ENCODE measurements at places on chromosomes 2 and 18.

GRCh38 chr2:63977904-63978303, 41.3 kb downstream of the VPS54 start:
- DNase-seq = no peak

DNA sequence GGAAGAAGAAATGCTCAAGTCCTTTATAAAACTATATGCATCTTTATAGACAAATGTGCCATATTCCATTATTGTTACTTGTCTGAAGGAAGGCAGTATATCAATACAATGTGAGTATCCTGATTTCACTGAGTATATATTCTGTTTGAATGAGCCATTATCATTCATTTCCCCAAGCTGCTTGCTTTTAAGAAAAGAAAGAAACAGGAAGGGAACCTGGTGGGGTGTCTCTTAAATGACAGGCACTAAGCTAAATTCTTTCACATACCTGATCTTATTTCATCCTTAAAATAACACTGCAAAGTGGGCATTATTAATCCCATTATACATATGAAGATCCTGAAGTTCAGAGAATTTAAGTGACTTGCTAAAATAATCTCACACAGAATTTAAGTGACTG, 307.9 kb downstream of the SLC8A1 start:
- DNase-seq = no peak

- no peak for DNase-seq
These were observed 112.4 kb upstream of the PPP1CB start for GRCh38 chr2:28639092-28639691.

GRCh38 chr2:95760806-95761525, 169.2 kb downstream of the TRIM43 start:
- DNase-seq = peak; percentile 48

- DNase-seq = peak; percentile 45
These were observed 212.1 kb upstream of the NCKAP5 start for GRCh38 chr2:133780099-133780996.

DNA sequence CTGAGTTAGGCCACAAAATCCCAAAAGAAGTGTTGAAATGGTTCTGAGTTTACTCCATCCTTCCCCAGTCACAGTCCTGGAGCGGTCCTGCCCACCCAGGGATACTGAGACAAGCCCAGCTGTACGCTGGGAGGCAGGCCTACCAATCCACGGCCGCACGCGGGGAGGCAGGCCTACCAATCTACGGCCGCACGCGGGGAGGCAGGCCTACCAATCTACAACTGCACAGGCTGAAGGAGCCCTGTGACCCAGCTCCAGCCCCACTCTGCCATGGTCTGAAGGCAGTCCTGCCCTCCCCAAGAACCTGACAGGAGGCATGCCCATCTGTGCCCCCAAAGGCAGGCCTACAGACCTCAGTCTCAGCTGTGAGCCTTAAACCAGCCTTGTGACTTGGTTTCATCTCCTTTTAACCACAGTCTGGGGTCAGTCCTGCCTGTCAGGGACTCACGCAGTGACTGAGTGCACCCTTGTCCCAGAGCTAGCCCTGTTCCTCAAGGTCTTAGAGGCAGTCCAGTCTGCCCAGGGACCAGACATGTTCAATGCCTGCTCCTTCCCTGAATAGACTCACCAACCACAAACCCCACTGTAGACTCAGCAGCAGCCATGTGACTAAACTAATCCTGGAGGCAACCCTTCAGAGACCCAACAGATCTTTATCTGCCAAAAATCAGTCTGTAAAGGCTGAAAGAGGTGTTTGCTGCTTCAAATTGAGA, 36.8 kb downstream of the GPC1 start:
- no peak for DNase-seq

DNA sequence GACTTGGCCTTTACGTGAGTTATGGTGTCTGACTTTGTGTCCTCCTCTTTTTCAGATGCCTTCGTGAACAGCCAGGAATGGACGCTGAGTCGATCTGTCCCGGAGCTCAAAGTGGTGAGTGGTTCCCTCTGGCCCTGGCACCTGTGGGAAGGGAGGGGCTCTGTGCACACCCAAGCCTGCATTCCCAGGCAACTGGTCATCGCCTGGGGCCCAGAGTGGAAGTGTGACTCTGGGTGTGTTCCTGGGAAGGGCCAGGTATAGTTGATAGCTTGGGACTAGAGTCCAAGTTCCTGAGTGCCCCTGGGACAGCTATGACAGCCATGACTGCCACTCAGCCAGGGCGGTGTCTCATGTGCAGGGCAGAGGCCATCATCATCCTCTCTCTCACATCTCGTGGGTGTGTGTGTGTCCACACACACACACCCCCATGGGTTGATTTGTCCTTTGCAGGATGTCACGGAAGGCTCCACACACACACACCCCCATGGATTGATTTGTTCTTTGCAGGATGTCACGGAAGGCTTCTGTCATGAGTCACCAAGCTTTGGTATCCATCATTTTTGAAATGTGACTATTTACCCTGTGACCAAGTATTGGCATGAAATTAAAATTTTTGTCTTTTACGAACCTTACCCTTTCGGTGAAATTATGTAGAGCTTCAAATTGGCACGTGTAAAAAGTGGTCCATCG, 215.4 kb downstream of the AGAP1 start:
- DNase-seq = no peak

DNA sequence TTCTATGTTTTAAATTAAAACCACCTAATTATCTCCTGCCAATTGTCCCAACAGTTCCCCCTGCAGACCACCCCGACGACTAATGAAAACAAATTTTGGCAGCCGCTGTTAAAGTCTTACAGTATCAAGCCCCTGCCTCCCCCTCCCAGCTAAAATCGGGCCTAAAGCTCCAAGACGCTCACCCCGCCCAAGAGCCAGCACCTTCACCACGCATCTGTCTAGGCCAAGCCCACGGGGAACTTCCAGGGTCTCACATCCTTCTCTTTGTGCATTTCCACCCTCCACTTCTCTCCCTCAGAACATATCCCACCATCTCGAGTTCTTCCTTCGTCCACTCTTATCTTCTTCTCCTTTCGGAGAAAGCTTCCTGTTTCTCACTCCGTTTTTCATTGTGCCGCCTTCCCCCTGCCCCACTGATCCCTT, 445 bp downstream of the PRPF40A start:
- DNase-seq = no peak

DNA sequence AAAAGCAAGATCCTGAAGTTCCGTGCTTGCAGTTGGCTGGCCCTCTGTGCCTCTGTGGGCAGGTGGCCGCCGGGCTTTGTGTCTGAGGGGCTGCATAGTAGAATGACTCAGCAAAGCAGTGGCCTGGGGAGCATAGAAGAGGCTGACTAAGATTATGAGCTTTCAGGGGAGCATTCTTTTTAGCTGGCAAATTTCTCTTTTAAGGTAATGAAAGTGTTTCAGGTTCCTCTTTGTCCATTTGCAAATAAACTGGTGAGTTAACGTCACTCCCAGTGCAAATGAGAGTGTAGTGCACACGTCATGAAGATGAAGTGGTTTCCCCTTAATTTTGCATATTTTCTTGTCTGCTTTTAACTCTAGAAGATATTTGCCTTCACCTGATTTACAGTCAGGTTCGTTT, 98.6 kb downstream of the BCL2L11 start:
- no peak for DNase-seq

- no peak for DNase-seq
These were observed 537.4 kb downstream of the CPS1 start for GRCh38 chr2:211093743-211094303.

All from non-pigmented ciliary epithelial cell (primary cell).